ENCODE measurements at places on chromosomes 2 and 18.

GRCh38 chr2:41123341-41123740 is 671.5 kb upstream of the SLC8A1 start:
- DNase-seq: no peak

DNA sequence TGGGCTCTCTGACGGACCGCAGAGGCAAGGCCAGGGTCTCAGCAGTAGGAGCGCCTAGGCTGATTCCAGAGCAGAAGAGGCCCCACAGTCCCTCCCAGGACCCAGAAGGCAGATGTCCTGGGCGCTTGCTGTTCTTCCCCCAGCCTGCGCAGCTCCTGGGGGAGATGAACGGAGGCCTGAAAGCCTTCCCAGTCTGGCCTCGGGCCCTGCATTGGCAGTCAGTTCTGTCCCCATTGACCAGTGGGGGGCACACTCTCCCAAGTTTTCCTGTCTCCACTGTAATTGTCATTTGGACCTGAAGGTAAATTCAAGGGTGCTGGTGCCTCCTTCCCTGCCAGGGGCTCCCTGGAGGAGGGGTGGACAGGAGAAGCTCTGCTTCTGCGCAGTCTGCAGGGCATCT is 345.7 kb downstream of the CYP26B1 start:
- no peak for DNase-seq

- no peak for DNase-seq
Observed at GRCh38 chr2:28414583-28414982, 21.9 kb downstream of the FOSL2 start.

DNA sequence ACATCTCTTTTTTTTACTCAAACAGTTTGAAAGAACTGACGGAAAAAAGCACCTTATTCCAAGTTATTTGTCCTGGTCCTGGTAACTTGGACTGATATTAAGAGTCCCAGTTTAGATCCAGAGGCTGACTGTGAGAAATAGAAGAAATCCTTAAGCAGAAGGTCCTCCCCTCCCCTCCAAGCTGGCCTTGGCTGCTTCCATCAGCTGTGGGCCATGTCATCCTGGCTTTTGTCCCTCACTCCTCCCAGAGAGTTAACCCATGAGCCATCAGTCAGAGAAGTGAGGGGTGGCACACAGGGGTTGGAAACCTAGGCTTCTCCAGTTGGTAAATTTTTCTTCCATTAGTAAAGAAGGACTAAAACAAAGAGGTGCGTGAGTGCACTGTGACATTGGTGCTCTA is 9.7 kb upstream of the NAPG start:
- no peak for DNase-seq

DNA sequence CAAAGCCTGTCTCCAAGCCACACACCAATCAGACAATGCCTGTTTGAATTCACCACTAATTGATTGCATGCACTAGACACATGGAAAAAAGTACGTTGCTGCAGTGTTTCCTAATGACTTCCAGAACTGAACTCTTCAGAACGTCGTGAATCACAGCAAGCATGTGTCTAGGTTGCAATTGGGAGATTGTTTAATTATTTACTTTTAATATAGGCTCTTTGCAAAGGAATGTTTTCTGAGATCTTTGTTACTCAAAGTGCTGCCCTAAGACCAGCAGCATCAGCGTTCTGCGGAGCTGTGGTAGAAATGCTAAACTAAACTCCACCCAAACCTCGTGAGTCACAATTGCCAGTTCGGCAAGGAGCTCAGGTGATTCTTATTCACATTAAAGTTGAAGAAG is 52.7 kb upstream of the CCDC68 start:
- DNase-seq: no peak

GRCh38 chr2:39289609-39290008 is 45.8 kb upstream of the CDKL4 start:
- no peak for DNase-seq

- DNase-seq: no peak
Observed at GRCh38 chr18:2956056-2956455, 56.9 kb downstream of the LPIN2 start.

DNA sequence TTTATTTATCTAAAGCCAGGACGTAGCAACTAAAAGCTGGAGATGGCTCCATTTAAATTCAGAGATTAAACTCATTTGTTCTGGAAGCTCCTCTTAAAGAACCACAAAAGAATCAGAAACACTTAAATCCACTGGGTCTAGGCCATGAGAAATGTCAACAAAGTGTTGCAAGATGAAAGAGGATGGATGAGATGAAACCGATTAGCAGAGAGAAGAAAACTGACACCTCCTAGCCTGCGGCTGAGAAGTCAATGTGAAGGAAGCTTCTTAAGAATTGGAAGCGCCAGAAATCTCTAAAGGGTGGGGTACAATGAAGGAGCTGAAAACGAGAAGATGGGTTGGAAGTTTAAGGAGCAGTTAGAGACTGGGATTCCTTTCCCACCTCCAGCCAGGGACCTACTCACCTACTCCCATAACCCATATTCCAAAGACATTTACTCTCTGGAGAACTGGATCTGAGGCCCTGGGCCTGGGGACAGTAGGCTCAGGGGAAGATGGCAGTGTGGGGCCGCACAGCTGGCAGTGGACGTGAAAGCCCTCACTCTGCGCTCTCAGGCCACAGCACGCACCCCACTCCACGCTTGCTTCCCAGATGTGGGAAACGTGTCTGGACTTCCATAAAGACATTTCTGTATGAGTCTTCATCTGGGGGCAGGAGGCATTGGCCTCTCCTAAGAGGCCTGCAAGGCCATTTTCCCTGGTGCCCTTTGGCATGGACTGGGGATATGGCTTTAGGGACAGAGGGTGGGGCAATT is 188.4 kb downstream of the LOXHD1 start:
- no peak for DNase-seq

- DNase-seq: no peak
Observed at GRCh38 chr2:108034843-108035242, 48.5 kb downstream of the SLC5A7 start.

DNA sequence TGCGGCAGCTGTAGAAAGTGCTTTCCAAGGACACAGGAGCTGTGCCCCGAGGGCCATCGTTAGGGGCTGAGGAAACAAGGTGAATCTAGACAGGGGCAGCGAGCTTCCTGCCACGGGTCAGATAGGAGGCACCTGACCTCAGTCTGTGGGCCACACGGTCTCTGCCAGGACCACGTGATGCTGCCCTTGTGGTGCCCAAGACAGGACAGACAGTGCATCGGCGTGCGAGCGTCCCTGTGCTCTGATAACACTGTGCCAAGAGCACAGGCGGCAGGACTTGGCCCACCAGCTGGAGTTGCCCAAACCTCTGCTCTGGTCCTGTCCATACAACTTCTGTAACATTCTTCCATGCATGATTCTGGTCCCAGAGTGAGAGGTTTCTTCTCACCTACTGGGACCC is 225.4 kb downstream of the TWIST2 start:
- DNase-seq: no peak

DNA sequence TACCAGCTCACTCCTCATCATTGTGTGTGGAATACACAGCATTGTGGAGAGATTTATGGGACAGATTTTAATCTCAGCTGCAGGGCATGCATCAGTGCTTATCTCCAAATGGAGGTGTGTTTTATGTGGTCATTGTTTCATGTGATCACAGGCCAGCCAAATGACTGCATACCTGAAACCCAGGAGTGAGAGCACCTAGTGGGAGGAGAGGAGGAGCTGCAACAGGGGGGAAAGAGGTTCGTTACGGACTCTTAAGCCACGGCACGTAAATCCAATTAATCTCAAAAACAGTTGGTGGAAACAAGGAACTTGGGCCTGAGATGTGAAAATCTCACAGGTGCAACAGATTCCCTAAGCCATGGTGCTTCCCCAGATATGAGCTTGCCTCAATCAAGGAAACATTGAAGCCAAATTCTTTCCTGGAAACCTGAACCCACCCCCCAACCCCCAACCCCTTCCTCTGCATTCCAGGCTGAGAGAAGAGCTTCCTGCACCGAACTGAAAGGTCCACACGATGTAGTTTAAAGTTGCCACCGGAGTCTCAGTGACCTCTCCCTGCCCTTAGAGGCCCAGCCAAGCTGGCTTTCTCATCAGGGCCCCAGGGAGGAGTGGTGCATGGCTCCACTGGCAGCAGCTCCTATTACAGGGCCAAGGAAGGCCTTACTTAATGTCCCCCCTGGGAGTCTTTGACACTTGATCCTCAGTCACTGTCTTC is 167.4 kb downstream of the C1D start:
- DNase-seq: no peak

DNA sequence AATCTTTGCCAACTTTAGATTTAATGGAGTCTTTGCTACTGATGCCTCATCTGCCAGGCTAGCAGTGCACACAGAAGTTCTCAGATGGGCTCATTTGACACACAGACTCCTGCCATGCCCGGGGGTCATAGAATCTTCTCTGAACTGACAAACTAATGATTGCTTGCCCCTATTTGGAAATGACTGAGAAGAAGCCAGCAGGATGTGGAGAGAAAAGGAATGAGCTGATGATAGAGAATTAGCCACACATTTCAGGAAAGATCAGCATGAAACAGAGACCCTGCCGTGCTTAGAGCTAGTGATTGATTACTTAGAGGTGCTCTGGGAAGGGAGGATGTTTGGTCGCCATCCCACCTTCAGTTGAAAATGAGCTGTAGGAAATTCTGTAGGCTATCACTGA is 178.5 kb downstream of the TPGS2 start:
- no peak for DNase-seq

- no peak for DNase-seq
Observed at GRCh38 chr2:20016346-20016745, 3.9 kb upstream of the MATN3 start.

DNA sequence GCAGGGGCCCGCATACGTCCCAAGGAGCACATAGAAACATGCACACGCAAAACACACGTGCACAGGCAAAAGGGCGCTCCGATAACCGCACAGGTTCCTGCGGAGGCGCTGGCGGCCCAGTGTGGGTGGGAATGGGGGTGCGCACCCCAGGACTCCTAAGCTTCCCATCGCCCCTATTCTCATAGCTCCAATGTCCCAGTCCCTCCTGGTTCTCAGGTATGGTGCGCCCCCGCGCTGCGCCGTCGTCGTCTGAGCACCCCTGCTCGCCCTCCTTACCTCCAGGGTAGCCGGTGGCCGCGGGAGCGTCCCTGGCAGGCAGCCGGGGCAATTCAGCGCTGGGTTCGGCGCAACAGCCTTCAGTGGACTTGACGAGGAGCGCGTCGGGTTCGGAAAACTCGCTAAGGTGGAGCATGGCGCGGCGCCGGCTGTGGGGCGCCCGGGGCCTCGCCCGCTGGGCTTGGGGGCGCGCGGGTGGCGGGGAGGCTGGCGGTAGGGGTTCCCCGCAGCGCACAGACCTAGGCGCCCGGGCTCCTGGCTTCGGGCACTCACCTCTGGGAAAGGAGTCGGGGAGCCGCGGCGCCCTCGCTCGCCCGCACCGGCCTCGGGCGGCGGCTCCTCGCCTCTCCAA is 328 bp downstream of the EGR4 start:
- no peak for DNase-seq

- no peak for DNase-seq
Observed at GRCh38 chr2:234695981-234696380, 199.1 kb upstream of the ARL4C start.

- DNase-seq: no peak
Observed at GRCh38 chr2:216737676-216738075, 42.3 kb upstream of the IGFBP5 start.

- DNase-seq: no peak
Observed at GRCh38 chr2:641872-642815, 35.1 kb downstream of the TMEM18 start.

DNA sequence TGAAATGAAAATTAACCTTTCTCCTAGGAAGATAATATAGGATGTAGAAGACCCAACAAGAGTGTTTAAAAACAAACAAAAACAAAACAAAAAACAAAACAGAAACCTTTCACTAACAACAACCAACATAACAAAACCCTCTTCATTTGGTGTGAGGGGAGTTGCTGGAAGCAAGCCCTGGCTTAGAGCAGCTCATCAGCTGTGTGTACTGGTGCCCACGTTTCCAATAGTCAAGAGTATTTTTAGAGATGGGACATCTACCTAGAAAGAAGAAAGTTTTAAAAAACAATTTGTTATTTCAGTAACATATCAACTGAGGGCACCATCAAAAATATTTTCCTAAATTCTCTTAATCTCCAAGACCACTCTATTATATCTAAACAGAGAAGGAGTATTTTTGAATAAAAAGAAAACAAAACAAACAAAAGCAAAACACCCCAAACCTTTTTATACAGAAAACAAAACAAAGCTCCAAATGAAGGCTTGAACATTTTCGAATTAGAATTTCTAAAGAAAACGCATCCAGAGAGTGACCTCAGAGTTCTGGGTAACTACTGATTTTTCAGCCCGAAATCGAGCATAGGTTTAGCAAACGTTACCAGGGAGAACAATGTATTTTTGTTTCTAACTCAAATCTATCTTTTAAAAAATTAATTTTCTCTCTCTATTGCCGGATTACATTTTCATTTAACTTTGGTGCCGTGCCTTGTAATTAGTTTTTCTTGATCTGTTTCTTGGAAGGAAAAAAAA is 134.6 kb downstream of the INSIG2 start:
- DNase-seq: no peak

DNA sequence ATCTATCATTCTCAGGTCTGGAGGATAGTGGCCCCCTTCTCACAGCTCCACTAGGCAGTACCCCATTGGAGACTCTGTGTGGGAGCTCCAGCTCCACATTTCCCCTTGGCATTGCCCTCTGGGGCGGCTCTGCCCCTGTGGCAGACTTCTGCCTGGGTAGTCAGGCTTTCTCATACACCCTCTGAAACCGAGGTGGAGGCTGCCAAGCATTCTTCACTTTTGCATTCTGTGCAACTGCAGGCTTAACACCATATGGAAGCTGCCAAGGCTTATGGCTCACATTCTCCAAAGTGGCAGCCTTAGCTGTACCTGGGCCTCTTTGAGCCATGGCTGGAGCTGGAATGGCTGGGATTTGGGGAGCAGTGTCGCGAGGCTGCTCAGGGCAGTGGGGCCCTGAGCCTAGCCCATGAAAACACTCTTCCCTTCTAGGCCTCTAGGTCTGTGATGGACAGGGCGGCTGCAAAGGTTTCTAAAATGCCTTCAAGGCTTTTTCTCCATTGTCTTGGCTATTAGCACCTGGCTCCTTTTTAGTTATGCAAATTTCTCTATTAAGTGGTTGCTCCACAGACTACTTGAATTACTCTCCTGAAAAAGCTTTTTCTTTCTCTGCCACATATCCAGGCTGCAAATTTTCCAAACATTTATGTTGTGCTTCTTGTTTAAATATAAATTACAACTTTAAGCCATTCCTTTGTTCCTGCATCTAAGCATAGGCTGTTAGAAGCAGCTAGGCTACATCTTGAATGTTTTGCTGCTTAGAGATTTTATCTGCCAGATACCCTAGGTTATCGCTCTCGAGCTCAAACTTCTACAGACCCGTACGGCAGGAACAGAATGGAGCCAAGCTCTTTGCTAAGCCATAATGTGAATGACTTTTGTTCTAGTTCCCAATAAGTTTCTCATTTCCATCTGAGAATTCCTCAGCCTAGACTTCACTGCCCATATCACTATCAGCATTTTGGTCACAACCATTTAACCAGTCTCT is 206.5 kb downstream of the CPS1 start:
- DNase-seq: no peak

- DNase-seq: no peak
Observed at GRCh38 chr18:12068950-12069320, 24.7 kb upstream of the ANKRD62 start.

- no peak for DNase-seq
Observed at GRCh38 chr18:43442571-43442970, 165.3 kb upstream of the SYT4 start.

All from RKO (cell line).